Chondrocyte (in vitro differentiated cells): ENCODE measurements at places on chromosomes 3 and 15. TPM values are rescaled to one million over a fixed set of nuclear protein-coding genes. Genes with fewer than 3 reads are reported as not detected.
A peak's percentile ranks its signal among the peaks of the same experiment; 100 is the strongest.

The ZNF619 gene
- total RNA-seq: 3.3 to 5.5 TPM (median 3.7 TPM) in 3 replicates

The ZBED2 gene
- not detected in 3 replicates for total RNA-seq

The FMN1 gene
- 4.0 to 6.6 TPM (median 4.8 TPM) in 3 replicates for total RNA-seq

The GOLGA8A gene
- total RNA-seq: 106 to 116 TPM (median 106 TPM) in 3 replicates

DNA sequence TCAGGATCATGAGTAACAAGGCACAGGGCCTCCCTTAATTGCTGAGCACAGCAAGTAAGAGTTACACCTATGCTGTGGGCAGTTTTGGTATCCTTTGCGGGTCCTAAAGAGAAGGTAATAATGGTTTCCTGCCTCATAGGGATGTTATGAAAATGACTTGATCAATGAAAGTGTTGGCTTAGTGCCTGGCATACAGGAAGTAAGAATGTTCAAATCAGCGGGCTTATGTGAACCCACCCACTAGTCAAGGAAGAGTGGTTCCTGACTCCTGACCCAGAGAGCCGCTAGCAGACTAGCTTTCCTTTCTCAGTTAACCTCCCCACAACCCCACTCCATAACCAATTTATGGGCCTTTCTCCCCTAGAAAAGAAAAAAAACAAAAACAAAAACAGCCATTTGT is 5.2 kb upstream of the ADAMTS9 start:
- H3K4me1 ChIP-seq: peaks cover 9% of the 10 kb centered on the region
- DNase-seq: no peak
- H3K4me3 ChIP-seq: no peak overlapping the region
- no peaks in the 10 kb centered on the region for H3K27me3 ChIP-seq

DNA sequence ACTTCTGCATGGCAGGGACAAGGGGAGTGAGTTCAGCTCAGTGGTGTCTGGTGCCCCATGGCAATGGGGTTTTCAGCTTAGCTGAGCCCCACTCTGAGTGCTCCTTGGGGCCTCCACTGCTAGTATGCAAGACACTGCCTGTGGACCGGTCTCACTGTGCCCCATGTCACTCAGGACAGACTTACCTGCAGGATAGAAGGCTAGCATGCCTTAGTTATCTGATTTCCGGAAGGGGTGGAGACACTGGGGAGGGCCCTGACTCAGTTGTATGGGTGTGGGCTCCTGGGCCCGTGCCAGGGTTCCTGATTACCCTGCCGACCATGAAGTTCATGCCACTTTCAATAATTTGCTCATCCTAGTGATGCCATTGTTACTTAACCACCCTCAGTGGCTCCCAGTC is 4.3 kb upstream of the SLC6A20 start:
- DNase-seq: no peak
- no peaks in the 10 kb centered on the region for H3K4me1 ChIP-seq
- H3K27ac ChIP-seq: no peak overlapping the region
- H3K4me3 ChIP-seq: no peak overlapping the region
- peaks cover 6% of the 10 kb centered on the region for H3K36me3 ChIP-seq
- peaks cover 30% of the 10 kb centered on the region for H3K27me3 ChIP-seq

GRCh38 chr15:55912982-55913381 is 80.4 kb downstream of the NEDD4 start:
- DNase-seq: no peak
- H3K27me3 ChIP-seq: no peaks in the 10 kb centered on the region
- peak overlapping the region; percentile 55 for H3K4me3 ChIP-seq
- peaks cover 74% of the 10 kb centered on the region for H3K4me1 ChIP-seq
- H3K36me3 ChIP-seq: no peaks in the 10 kb centered on the region
